ENCODE measurements at places on chromosomes 5 and 9.

DNA sequence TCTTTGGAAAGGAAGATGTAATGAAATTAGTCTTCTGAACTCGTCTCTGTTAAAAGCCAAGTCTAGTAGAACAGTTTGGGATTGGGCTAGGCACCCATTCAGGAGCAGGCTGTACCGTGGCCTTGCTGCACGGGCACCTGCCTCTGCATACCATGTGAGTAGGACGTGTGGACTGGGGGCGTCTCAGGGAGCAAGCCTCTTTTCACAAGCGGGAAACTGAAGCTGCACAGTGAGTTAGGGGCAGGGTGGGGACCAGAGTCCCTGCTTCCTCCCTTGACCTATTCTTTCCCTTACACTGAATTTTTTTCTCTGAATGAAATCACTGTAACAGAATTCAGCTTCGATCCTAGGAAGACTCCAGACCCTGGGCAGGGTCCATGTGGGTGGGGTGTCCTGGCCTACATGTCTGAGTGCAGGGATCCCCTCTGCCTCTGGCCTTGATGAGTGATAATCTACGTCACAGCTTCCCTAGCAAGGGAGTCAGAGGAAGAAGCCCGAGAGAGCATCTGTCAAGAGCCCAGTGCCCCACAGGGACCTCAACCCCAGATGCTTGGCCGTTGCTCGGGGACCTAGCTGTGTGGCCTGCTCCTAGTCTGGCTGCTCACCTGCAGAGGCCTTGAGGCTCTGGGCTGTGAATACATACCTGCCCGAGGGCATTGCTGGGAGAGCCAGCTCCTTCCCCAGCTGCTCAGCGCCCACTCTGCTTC lies 15.1 kb downstream of the PHF2 start:
- no peak for DNase-seq

GRCh38 chr5:78162253-78162862 lies 132.1 kb downstream of the AP3B1 start:
- DNase-seq, result peak; percentile 42

DNA sequence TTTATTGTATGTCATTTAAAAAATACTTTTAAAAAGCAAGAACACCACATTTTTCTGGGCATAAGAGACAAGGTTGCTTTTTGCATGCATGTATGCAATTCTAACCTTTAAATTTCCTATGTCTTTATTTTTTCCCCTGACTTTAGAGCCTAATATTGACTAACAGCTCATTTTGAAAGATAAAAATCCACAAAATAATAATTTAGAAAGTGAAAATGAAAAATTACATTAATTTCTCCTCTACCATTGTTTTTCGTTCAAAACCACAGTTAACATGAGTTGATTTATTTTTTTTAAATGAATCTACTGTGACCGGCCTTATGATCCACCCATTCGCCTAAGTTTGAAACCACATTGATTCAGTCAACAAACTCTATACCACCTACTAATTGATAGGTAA lies 137.5 kb upstream of the CDKN2B start:
- no peak for DNase-seq

GRCh38 chr5:176553260-176554085 lies 4.3 kb downstream of the CDHR2 start:
- no peak for DNase-seq

- no peak for DNase-seq
Observed at GRCh38 chr9:95855961-95856360, 19.5 kb upstream of the ERCC6L2 start.

GRCh38 chr9:104871961-104872527 lies 55.9 kb downstream of the ABCA1 start:
- DNase-seq, result no peak

GRCh38 chr9:97753364-97753763 lies 56.2 kb upstream of the XPA start:
- DNase-seq, result no peak

GRCh38 chr5:169895926-169896325 lies 84.4 kb downstream of the INSYN2B start:
- DNase-seq, result no peak

- peak; percentile 24 for DNase-seq
Observed at GRCh38 chr5:41270423-41271251, 57.3 kb upstream of the C6 start.

DNA sequence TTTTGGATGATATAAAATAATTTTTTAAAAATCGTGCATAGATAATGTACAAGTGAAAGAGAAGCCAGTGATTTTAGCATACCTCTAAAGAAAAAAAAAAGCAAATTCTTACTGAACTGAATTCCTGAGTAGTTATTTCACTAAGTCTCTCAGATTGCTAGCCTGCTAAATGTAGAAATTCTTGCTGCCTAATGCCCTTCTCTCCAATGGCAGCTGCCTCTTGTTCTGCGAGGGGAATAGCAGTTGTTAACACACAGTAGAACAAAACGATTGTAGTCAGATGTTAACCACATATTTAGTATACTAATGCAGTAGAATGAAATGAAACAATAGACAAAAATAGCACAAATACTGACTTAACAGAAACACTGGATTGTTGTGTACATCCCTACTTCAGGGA lies 26.8 kb downstream of the SMAD5 start:
- no peak for DNase-seq
